ENCODE measurements at places on chromosomes 5 and 9.

DNA sequence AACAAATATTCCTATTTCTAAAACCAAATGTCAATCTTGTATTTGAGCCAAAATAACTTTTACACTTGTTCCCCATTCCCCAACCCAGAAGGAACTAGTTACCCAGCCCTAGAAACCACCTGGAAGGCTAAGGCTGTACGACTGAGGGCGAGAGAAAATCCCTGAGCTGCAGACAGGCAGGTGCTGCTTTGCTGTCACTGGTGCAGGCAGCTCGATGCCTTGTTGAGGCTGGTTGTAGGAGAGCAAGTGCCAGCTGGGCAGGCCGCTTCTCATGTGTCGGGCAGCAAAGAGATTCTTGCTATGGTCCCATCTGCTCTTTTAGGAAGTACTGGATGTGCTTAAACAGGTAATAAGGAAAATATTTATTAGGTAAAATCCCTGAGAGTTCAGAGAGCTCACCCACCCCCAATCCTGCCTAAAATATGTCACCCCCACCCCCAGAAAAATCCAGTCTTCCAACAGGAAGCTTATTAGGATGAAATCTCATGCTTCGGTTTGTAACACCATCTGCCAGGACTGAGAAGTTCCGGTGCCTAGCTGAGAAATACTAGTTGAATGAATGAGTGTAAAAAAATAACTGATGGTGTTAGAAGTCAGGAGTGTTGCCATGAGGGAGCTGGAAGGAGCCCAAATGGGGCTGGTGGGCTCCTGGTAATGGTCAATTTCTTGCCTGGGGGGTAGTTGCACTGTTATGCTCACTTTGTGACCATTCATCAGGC is 91.1 kb upstream of the DMRT1 start:
- no peak for DNase-seq

DNA sequence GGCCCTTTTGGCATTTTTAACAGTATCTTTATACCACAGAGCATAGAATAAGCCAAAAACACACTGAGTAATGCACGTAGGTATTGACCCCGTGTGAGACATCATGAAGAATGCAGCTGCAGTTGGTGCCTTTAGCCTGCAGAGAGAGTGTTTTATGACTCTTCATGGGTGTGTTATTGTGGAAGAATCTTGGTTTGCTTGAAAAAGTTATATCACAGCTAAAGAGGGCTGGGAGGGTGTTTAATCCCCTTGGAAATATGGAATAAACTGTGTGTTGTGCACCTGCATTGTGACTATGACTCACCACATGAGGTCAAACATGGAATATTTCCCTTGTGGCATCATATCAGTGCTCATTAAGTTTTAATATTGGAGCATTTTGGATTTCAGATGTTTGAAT is 458.7 kb downstream of the CDH9 start:
- no peak for DNase-seq

DNA sequence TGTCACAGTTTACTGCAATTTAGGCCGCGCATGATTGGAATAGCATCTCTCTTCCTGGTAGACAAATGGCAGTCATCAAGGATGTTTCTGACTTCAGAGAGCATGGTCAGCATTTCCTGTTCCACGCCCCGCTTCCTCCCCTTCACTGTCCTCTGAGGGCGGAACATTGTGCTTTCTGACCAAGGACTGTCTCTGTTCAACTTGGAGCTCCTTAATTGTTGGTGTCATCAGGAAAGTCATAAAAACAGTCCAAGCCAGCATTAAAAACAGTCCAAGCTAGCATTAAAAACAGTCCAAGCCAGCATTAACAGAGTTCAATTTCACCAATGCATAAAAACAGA is 301.3 kb upstream of the IRX4 start:
- no peak for DNase-seq

DNA sequence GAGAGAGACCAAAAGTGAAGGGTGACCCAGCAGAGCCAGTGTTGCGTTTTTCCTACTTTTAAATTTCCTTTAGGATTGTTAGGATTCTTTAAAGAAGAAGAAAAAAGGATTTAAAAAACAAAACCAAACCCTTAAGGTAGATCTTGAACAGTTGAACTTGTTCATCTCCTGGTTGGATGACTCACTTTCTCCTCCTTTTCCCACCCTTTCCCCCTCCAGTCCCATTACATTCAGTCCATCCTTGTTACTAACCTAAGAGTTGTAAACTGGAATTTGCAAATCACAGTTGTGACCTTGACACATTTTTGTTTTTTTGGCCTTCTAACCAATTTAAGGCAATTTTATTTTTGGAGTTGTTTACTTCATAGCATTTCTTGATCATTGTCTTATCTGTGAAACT is 289.2 kb downstream of the ARHGAP26 start:
- DNase-seq, result no peak

DNA sequence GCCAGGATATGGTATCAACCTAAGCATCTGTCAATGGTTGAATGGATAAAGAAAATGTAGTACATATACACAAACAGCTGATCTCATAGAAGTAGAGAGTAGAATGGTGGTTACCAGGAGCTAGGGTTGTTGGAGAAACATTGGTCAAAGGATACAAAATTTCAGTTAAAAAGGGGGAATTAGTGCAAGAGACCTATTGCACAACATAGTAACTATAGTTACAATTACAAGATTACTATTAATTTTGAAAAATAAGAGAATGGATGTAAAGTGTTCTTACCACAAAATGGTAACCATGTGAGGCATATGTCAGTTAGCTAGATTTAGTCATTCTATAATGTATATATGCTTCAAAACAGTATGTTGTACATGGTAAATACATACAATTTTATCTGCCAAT is 28.8 kb upstream of the ELOVL7 start:
- no peak for DNase-seq

GRCh38 chr5:39223565-39224156 is 4.3 kb upstream of the FYB1 start:
- no peak for DNase-seq

- DNase-seq, result no peak
Measured at GRCh38 chr5:20537911-20538703, 550.1 kb upstream of the CDH18 start.

DNA sequence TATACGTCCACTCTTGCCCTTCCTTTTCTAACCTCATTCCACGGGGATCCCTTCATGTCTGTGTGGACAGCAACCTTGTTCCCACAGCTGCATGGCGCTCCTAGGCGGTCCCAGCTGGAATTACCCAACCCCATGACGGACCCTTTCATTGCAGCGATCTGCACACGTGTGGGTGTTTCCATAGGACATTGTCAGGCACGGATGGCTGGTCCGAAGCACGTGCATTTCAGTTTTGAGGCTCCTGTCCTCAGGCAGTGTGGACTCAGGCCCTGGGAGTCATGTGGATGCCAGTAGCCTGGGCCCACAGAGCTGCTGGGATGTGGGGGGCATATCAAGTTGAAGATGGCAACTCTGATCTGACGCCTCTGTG is 15.0 kb downstream of the CARD19 start:
- no peak for DNase-seq

DNA sequence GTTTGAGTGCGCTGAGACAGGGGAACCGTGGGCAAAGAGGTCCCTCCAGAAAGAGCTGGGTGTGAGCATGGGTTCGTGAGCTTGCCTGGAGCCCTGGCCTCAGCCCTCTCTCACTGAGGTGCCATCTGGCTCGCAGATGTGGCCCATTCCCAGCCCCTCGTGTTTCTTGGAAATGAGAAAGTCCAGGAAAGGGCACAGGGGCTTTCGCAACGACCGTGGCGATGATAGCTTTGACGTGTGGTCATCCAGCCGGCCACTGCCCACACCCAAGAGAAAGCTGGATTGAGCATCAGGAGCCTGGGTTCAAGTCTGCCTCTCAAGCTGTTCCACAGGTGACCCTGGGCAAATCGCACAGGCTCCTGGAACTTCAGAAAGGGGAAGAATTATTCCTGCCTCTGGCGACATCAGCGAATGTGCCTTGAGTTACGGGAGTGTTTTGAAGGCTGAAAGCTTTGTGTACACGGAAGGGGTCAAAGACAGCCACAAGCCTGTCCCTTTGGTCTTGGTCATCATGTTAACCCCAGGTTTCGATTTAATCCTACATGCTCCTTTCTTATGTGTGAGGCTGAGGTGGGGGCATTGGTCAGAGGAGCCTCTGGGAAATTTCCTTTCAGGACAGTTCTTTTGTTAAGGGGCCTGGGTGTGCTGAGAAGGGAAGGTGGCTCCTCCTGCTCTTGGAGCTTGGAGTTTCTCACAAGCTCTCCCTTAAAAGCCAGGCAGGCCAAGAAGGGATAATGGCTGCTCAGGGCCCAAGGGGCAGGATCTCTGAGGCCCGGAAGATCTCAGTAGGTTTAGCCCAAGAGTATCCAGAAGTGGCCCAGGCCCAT is 41.7 kb upstream of the IL17B start:
- DNase-seq, result no peak

- DNase-seq, result no peak
Measured at GRCh38 chr5:128358826-128359225, 179.2 kb downstream of the FBN2 start.

DNA sequence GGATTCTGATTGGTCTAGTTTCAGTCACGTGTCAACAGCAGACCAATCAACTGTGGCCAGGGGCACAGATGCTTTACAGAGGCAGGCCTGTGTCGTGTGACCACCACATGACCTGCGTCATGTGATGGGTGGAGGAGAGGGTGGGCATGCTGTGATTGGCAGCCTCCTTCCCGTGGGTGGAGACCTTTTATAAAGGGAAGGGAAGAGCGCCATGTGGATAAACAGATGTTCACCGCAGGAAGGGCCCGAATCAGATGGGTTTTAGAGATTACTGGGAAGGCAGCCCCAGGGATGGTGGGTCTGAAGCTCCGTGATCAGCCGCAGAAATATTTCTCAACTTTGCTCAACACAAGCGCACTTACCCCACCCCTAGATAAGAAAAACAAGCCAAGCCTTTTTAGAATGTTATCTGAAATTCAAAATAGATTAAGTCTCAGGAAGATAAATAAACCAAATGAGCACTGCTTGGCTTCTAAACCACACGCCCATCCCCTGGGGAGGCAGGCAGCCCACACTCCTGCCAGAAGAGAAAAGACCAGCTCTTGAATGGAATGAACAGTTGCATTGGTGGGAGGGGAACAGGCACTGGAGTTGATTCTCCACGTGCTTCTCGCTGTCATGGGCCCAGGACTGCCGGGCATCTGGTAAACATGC is 43.6 kb downstream of the ROPN1L start:
- DNase-seq, result no peak

DNA sequence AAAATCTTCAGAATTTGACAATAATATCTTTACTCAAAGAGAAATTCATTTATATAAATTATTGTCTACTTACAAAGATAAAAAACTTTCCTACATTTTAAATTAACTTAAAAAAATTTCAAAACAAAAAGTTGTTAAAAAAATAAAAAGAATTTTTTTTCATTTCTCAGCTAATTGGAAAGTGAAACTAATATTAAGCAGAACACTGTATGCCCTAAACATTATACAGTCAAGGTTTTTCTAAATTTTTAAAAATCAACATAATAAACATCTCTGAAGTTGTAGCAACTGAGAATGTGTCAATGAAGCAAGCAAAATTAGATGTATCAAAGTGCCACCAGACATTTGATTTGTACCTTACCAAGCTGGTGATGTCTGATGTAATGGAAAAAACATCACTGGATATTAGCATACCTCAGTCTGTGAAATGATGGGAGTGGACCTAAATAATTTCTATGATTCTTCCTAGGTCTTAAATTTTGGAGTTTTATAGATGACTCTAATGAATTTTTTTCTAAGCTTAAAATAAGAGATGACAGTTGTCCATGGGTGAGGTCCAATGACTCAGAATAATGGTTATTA is 290.1 kb downstream of the ADAMTS6 start:
- DNase-seq, result no peak

GRCh38 chr9:31776471-31776870 is 608.0 kb upstream of the ACO1 start:
- no peak for DNase-seq

DNA sequence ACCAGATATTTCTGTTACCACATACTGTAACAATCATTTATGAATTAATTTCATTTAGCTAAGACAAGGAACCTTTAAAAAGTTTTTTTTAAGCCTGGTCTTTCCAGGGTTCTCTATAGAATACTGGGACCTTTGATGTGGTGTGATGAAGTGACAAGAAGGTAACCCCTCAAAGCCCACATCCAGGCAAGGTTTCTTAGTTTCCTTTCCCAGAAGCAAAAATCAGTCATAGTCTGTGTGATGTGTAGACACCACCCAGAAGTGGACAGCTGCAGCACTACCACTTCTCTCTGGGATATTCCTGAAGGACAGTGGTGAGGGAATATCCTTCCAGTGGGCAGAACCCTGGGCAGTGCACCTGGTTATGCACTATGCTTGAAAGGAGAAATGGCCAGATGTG is 115.6 kb downstream of the TTC39B start:
- no peak for DNase-seq

GRCh38 chr5:56070851-56071465 is 76.2 kb upstream of the IL6ST start:
- no peak for DNase-seq

GRCh38 chr5:177496727-177497291 is 595 bp downstream of the PDLIM7 start:
- peak; percentile 92 for DNase-seq

- DNase-seq, result no peak
Measured at GRCh38 chr9:14706530-14707140, 13.4 kb upstream of the ZDHHC21 start.

DNA sequence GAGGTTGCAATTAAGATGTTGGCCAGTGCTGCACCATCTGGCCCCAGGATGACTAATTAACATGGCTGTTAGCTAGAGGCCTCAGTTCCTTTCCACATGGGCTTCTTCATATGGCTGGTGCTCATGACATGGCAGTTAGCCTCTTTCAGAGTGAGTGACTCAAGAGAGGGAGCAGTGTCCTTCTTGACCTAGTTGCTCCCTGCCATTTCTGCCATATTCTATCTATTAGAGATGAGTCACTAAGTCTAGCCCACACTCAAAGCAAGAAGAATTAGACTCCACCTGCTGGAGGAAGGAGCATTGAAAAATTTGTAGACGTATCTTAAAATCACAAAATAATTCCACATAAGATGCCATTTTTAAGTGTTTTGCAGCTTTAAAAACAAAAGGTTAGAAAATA is 651.2 kb upstream of the CCNG1 start:
- DNase-seq, result no peak
